Neural crest cell (in vitro differentiated cells): ENCODE measurements at places on chromosomes 1 and 21. TPM values are rescaled to one million over a fixed set of nuclear protein-coding genes. Genes with fewer than 3 reads are reported as not detected.

GRCh38 chr1:228146417-228147150 lies 3.1 kb upstream of the GJC2 start:
- no peak for DNase-seq

C1QB gene
- not detected in 2 replicates for total RNA-seq

EDARADD gene
- total RNA-seq = 3.0 TPM in 2 replicates

KANK4 gene
- 5.4 and 6.5 TPM in 2 replicates for total RNA-seq

DNA sequence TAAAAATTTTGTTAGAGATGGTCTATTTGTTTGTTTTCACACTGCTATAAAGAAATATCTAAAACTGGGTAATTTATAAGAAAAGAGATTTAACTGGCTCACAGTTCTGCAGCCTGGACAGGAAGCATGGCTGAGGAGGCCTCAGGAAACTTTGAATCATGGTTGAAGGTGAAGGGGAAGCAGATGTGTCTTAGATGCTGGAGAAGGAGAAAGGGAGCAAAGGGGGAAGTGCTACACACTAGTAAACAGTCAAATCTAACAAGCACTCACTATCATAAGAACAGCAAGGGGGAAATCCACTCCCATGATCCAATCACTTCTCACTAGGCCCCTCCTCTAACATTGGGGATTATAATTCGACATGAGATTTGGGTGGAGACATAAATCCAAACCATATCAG lies 76.8 kb upstream of the COL24A1 start:
- no peak for DNase-seq

OR2G6 gene
- not detected in 2 replicates for total RNA-seq

DNA sequence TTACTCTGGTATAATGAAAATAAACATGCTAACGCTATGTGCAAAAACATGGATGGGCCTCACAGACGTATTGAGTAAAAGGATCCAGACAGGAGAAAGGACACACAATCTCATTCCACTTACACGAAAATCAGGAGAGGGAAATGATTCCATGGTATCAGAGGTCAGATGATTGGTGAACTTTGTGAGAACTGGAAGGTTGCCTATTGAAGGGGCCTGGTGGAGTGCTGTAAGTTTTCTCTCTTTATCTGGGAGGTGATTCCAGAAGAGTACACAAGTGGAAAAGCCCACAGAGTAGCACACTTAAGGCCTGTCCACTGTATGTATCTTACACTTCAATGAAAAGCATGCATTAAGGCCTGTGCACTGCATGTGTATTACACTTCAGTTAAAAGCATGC lies 9.6 kb downstream of the GSTM2 start:
- DNase-seq = no peak

GRCh38 chr1:77415579-77415978 lies 133.8 kb downstream of the AK5 start:
- DNase-seq = no peak

DNA sequence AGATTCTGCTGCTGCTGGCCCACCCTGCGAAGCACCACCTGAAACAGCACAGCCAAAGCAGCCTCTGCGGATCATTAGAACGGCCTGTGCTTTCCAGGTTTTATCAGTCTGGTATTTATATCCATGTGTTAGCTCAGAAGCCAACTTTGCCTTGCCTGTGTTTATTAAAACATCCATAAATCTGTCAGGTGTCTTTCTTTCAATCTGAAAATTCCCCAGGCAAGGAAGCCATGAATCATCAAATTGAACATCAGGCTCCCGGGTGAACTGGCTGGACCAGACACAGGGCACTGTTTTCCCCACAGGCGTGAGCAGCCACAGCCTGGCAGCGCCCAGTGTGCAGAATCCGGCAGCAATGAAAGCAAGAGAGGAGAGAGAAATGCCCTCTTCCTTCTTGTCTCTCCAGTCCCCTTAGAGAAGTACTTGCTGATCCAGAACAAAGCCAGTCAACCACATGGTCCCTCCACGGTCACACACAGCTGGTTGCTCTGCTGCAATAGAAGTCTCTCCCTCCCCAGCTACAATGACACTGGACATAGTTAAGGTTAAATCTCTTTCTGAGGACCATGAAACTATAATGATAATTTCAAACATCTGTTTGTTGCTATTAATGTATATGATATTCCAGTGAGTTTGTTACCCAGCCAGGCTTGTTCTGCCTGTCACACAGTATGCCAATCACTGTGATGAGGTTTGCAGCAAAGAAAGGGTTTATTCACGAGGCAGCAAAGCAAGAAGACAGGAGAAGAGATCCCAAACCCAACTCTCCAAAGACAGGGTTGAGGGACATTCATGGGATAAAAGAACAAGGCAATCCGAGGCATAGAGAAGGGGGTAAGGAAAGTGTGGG lies 212.1 kb upstream of the FMN2 start:
- DNase-seq = no peak

GRCh38 chr1:28974432-28974831 lies 60.1 kb downstream of the EPB41 start:
- DNase-seq = no peak

DNA sequence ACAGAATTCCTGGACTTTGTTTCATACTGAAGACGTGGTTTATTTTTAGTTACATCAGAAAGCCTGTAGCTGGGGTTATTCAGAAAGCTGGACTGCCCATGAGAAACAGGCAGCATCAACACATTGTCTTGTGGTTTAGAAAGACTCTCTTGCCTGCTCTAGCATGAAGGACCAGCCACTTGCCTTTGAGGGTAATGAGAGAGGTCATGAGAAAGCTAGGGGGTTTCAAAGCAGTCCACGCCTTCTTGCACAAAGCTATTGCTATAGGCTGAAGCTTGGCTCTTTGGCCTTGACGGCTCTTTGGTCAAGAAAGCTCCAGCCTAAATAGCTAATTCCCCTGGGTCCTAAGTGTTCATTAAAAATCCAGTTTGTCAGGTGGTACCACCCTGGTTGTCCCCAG lies 208.1 kb downstream of the PRDM2 start:
- no peak for DNase-seq

DNA sequence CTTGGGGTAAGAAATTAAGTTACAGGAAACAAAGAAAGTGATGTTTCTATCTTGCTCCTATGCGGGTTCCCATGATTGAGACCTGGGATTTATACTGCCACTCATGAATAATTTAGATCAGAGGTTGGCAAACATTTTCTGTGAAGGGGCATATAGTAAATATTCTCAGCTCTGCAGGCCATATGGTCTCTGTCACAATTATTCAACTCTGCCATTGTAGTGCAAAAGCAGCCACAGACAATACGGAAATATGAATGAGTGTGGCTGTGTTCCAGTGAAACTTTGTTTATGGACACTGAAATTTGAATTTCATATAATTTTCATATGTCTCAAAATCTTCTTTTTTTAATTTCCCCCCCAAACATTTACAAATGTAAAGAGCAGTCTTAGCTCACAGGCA lies 127.2 kb downstream of the FOXD2 start:
- no peak for DNase-seq

LHX4 gene
- total RNA-seq = 0.91 and 0.96 TPM in 2 replicates

DNA sequence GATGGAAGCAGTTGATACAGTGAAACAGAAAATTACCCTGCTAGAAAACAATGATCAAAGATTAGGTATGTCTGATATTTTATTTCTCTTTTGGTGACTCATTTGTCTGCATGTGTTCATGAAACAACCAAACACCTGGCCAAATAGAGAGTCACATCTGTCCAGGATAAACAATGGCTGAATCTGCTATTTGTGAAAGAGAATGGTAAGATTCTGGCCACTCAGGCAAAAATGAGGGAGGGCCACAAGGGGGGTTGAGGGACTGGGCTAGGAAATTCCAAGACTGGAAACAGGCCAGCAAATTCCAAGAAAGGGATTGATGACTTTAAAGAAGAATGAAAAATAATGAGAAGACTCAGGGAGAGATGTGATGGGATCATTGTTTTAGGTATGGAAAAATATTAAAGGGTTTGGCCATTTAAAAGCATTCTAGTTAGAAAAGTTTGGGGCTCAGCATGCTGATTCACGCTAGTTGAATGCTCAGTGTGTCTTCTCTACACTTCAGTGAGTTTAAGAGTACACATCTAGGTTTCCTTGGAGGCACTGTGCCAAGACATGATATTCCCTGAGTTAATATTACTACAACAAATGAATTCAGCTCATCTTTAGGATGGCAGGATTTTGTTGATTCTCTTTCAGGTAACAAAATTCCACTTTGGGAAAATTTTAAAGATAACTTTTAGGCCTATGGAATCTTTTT lies 44.9 kb downstream of the TRAF5 start:
- DNase-seq = no peak

PKN2 gene
- 44.7 and 45.8 TPM in 2 replicates for total RNA-seq

DNA sequence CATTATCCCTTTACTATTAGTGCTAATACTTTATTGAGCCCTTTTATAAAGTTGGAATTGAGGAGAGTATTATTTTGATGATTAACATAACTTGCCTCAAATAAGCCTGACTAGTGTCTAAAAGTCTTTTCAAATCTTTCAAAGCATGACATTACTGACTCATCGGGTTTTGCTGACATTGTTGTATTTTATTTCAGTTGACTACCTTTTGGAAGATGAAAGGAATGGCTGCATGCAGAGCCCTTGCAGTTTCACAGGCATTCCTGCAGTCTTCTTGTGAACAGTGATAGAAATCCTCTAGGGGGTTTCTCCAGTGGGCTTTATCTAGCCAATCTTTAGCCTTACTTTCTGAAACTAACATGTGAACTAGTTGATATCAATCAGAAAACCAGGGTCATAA lies 43.0 kb upstream of the TMEM61 start:
- no peak for DNase-seq

DNAJC6 gene
- 2.0 and 2.4 TPM in 2 replicates for total RNA-seq
